Cardiac septum (tissue), 1 donor: ENCODE measurements at places on chromosomes 1 and 21. TPM values are rescaled to one million over a fixed set of nuclear protein-coding genes. Genes with fewer than 3 reads are reported as not detected.

RIPPLY3 gene
- total RNA-seq, result not detected

CRYAA gene
- not detected for total RNA-seq

POU3F1 gene
- total RNA-seq, result not detected

- DNase-seq, result no peak
Measured at GRCh38 chr1:1182491-1183220, 9.0 kb downstream of the TTLL10 start.

- no peak for DNase-seq
Measured at GRCh38 chr1:215557992-215558626, 9.0 kb upstream of the KCTD3 start.

DNA sequence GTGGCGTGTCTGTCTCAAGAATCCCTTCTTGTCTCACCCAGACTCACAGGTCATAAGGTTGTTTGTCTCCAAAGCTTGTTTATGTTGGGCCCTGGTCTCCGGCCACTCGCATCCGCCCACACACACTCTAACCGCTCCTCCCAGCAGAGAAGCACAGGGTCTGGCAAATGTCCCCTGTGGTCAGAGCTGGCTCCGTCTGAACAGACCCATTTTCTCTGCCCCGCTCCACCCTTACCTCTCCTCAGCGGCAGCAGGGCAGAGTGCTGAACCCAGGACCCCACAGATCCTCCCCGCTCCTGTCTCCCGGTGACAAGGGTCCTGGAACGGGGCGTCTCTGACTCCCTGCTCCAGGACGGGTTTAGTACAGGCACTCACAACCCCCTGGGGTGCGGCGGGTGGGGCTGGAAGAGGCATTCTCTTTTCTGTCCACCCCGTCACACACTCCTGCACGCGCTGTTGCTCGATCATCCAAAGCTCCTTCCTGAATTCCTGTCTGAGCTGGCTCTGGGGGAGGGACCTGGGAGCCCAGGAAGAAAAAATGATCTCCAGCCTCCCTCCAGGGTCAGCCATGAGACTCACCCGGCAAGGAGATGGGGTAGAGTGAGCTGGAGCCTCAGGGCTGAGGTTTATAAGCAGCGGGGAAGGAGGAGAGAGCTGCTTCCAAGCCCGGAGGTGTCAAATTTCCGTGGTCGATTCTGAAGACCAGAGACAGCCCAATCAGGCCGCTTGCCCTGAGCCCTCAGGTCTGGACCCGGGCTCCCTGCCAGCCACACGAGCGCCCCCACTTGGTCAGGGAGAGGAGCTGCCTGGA, at the start of gene S100A13:
S100A13 (minus strand) TSS at position 602 of the 811 bp plus-strand sequence. CDS start 1,033 bp downstream, outside the sequence.
- no peak for DNase-seq

GRCh38 chr1:228082918-228083870, 686 bp downstream of the ARF1 start:
- DNase-seq, result no peak

DNA sequence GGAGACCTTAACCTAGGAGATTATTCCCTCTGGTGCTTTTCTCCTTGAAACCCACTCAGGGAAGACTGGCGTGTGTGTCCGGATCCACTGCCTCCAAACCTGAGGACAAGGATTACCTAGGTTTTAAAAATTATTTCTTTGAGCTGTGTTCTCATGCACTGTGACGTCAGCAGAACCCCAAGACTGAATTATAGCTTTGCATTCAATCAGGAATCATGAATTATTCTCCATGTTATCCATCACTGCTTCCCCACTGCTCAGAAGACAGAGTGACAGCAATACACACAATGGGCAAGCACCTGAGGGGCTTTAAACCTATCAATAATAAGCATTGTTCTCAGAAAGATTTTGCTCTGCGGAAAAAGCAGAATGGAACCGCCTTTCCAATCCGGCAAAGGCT, 253.2 kb upstream of the FOXD3 start:
- no peak for DNase-seq

DNA sequence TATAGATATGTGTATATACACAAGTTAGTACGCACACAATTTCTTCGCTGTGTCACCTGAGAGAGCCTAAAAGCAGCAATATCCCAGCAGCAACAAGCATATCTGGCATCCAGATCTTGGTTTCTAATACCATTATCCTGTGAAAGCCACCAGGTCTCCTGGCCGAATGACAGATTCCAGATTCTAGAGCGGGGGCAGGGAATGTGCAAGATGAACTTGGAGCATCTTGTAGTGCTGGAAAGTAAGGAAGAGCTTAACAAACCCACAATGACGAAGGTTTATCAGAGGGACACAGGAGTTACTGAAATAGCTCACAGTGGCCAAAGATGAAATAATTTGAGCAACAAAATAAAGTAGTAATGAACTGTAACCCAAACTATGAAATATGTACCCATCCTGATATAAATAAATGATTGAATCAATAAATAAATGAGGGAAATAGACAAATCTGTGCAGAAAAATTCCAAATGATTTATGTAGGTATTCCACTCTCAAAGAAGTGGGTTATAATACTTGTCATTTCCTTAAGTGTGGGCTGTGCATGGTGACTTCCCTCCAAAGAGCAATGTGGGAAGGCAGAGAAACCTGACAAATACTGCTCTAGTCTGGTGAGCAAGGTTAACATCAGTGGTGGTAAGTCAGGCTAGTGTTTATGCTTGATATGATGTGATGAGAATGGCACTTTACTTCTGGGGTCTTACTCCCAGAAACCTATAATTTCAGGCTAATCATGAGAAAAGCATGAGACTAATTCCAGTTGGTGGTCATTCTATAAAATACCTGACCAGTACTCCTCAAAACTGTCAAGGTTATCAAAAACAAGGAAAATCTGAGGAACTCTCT, 67.9 kb downstream of the LRRC8D start:
- no peak for DNase-seq
